Foreskin melanocyte (primary cell): ENCODE measurements at places on chromosomes 2 and 18.

DNA sequence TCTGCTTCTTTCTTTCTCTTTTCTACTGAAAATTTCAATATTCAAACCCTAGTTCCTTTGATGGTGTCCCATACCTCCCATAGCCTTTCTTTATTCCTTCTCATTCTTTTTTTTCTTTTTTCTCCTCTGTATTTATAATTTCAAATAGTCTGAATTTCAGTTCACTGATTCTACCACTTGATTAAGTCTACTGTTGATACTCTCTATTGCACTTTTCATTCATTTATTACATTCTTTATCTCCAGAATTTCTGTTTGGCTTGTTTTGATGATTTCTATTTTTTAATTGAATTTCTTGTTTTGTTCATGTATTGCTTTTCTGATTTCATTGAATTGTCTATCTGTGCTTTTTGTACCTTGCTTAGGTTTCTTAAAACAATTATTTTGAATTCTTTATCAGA lies 111.9 kb upstream of the VRK2 start:
- no peak for DNase-seq

DNA sequence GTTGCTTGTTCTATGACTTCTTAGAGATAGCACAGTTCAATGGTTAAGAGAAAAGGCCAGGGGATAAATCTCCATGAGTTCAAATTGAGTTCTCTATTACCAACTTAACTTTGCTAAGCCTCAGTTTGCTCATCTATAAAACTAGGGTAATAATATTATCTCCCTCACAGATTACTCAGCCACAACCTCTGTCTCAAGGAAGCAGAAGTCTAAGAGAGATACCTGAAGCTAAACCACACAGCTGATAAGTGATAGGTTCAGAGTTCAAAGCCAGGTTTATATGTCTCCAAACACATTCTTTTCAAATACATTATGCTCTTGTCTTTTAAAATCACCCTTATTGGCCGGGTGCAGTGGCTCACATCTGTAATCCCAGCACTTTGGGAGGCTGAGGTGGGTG lies 287.7 kb downstream of the NBAS start:
- no peak for DNase-seq

- DNase-seq, result no peak
These were observed 40.9 kb upstream of the LAPTM4A start for GRCh38 chr2:20092226-20092900.

- no peak for DNase-seq
These were observed 343 bp upstream of the CD302 start for GRCh38 chr2:159798376-159798725.

DNA sequence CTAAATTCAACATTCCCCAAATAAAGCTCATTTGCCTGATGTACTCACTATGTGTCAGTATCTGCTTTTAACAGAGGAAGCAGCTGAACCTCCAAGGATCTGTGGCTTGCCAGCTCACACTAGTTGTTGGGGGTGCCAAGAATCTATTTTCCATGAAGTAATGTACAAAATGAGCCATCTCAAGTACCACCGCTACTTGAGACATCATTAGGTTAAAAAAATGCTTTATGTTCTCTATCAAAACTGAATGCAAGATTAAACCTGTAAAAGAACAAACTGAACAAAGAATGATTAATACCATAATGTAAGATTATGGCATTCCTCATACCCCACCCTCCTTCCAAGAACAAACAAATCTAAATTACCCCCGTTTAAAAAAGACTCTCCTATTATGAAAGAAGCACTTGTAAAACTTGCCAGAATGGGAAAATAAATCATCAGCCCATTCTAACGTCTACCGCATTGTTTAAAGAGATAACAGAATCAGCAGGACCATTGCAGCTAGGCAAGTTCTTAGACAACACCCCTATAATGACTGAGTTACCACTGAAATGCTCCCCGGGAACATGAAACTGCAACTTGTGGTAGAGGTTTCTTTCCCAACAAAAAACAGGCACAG lies 471.6 kb downstream of the DLGAP1 start:
- no peak for DNase-seq

- peak; percentile 64 for DNase-seq
These were observed 1.6 kb downstream of the KANSL1L start for GRCh38 chr2:210169516-210170195.

DNA sequence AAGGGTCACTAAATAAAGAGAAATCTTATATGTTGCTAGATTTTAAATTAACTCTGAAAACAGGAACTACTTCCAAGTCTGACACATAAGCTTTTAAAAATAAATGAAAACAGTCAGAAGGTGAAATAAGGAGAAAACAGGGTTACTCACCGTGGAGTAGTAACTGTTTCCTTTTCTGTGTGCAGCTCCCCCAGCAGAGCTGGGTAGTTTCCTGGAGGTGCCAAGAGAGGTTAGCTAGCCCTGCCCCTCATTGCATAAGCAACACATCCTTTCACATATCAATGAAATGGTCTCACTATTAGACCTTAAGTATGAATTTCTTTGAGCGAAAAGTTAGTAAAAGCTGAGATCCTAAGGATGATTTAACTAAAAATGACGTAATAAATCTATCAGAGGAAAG lies 54.0 kb upstream of the GPR75 start:
- DNase-seq, result no peak

DNA sequence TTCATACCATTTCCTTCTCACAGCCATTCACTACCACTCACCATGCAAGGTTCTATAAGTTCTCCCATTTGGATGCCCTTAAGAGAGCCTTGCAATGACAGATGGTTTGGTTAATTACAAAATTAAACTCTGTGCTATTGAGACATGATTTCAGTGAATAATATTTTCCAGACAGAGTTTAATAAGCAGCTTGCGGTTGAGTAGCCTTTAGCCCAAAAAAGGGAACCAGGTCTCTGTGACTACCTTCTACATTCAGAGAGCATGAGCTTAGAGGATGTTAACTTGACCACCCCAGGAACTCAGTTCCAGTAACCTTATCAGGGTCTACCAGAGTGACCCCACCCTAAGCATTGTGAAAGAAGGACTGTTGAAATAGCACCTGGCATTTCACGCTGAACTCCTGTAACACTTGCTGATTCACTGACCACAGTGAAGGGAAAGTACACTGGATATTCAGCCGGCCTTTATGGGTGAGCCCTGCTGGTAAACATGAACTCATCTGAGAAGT lies 1173.1 kb upstream of the ZEB2 start:
- DNase-seq, result no peak

DNA sequence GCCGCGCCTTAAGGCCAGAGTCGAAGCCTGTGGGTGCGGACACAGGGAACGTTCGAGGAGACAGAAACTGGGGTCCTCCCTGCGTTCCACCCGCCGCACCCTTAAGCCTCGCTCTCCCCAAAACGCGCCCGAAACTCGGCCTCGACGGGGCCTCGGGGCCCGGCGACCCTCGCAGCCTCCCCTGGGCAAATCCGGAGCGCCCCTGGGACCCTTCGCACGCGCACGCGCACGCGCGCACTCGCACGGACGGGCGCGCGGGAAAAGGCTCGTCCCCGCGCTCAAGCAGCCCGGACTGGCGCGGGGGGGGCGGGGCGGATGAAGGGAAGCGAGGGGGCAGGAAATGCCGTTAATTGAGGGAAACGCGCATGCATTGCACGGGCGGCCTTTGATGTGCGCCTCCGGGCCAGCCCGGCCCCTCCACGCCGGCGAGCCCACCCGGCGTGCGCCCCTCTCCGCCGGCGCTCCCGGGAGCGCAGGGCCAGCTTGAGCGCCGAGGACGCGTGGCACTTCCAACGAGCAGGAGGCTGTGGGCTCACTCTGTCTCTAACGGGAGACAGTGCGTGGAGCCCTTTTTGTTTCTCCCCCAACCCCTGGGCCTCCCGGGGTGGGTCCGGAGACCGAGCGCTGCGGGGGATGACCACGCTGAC lies 5.4 kb upstream of the SALL3 start:
- peak; percentile 5 for DNase-seq

GRCh38 chr2:203685081-203685621 lies 21.3 kb upstream of the CD28 start:
- DNase-seq, result peak; percentile 100

GRCh38 chr2:223989206-223989855 lies 32.1 kb downstream of the MRPL44 start:
- no peak for DNase-seq

DNA sequence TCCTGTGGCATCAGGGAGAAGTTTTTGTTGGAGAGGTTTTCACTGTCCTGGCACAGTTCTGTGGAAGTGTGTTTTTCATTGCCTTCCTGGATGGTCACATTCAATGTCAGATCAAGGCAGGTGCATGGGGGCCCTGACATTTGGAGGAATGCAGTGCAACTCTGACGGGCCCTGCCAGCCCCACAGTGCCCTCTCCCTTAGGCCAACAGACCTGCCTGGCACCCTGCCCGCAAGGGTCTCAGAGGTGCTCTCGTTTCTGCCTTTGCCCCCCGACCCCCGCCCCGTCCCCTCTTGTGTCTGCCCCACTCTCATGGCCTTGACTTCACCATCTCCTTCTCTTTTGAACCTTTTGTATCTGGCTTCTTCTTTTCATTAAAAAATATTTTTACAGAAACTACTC lies 257.2 kb upstream of the HDAC4 start:
- DNase-seq, result no peak

GRCh38 chr2:66414896-66415295 lies 20.0 kb upstream of the MEIS1 start:
- DNase-seq, result no peak

GRCh38 chr2:9937968-9938367 lies 13.5 kb upstream of the GRHL1 start:
- DNase-seq, result no peak

- DNase-seq, result no peak
These were observed 401.9 kb downstream of the LRP1B start for GRCh38 chr2:141728886-141729285.

GRCh38 chr18:39313992-39314391 lies 1748.4 kb upstream of the CELF4 start:
- DNase-seq, result no peak

DNA sequence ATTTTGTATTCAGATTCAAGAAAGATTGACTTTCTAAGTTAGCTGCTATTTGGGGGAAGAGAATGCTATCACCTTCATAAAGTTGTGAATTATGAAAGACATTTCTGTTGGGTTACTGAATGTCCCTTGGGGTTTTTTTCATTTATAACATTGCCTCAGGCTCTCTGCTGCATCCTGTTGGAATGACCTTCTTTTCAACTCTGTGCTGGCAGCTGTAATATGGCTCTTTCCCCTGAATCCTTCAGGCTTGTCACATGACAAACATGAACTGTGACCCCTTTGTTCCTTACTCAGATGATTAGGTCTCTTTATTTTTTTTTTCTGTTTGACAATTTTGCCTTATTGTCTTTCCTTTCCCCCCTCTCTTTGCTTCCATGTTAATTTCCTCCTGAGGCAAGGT lies 159.8 kb downstream of the TAF4B start:
- peak; percentile 96 for DNase-seq

- DNase-seq, result no peak
These were observed 13.3 kb upstream of the TMX3 start for GRCh38 chr18:68728081-68728700.

GRCh38 chr2:191748059-191748461 lies 70.1 kb downstream of the NABP1 start:
- DNase-seq, result no peak

DNA sequence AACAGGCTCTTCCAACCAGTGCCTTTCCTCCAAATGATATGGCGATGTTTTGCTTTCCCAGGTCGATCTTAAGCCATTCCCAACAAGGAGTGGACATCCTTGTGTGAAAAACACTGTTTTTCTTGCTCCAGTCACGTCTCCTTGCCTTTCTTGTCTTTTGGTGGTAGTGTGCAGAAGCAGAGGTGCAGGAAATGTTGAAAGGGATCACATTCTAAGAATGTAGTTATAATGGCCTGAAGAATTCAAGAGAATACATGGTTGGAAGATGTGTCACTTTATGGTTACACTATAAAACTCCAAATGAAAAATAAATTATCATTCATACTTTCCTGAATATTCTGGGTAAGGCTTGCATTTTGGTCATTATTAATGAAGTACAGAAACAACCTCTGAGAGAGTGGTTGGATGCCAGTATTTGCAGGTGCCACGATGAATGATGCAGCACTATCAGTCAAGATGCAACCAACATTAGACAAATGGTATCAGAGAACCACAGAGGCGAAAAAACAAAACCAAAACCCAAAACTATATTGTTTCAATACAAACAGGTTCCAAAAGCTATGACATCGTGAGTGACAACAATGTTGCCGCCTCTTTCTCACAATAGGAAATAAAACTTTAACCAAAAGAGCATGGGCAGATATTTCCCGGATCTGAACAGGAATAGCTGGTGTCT lies 27.5 kb upstream of the POLE4 start:
- no peak for DNase-seq

- no peak for DNase-seq
These were observed 533.4 kb upstream of the ID2 start for GRCh38 chr2:8148260-8149006.

DNA sequence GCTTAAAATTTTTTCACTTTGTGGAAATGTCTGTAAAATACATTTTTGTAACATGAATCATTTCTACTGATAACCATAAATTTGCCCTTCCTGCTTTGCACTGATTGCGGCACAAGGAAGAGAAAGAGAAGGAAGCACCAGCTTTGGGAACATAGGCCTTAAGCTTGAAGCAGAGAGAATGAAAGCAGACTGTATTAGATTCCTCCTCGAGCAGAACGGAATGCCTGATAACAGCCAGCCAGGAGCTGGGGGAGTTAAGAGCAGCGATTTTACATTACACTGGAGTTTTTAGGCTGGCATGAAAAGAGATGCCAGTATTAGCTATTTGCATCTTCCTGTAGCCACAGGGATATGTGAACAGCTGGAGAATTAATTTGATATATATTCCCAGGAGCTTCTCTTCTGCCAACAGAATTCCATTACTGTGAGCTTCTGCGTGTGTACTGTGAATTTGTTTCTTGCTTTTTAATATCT lies 33.5 kb downstream of the CRIM1 start:
- DNase-seq, result peak; percentile 34

GRCh38 chr2:127011796-127012195 lies 95.2 kb downstream of the BIN1 start:
- DNase-seq, result no peak

DNA sequence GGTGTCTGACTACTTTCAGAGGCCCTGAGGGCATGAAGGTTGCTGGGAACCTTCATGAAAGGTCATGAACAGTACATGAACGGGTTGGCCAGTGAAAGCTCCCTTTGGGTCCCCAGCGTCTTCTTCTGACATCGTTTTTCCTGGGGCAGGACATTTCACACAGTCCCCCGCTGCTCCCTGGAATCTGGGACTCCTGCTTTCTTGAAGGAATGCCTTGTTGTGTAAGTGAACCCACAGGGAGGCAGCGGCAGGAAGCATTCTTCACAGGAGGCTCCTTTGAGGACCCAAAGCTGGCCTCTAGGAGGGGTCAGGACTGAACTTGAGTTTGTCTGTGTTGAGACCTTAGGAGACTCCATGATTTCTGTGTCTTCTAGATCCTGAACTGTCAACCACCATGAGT lies 144.3 kb downstream of the KCNE4 start:
- DNase-seq, result no peak

- no peak for DNase-seq
These were observed 228.6 kb upstream of the ID2 start for GRCh38 chr2:8452979-8453903.

- DNase-seq, result no peak
These were observed 32.2 kb downstream of the DPYSL5 start for GRCh38 chr2:26880161-26880560.

DNA sequence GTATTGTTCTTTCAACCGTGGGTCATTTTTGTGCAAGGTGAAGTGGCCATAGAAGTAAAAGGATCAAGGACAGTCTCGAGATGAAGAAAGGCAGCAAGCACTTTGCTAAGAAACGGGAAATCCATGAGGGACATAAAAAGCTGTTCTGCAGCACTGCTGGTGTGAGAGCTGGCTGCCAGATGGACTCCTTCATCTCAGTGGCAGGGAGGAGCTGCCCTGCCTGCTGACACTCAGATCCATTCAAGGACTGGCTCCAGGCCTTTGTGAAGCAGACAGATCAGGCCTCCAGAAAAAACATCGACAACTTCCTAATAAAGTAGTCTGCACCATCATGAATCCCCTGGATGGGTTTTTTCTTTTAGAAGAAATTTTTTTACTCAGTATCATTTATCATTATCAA lies 29.5 kb downstream of the RMC1 start:
- no peak for DNase-seq
